ENCODE measurements at places on chromosomes 1 and 21.

- DNase-seq: no peak
Observed at GRCh38 chr1:48560116-48560515, 88.1 kb upstream of the SPATA6 start.

- DNase-seq: no peak
Observed at GRCh38 chr1:33381977-33382376, 48.9 kb downstream of the PHC2 start.

DNA sequence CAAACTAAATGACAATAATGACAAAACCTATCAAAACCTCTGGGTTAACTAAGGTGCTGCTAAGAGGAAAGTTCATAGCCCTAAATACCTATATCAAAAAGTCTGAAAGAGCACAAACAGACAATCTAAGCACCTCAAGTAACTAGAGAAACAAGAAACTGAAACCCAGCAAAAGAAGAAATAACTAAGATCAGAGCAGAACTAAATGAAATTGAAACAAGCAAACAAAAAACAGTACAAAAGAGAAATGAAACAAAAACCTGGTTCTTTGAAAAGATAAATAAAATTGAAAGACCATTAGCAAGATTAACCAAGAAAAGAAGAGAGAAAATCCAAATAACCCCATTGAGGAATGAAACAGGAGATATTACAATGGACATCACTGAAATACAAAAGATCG is 44.8 kb upstream of the KIAA0040 start:
- no peak for DNase-seq

DNA sequence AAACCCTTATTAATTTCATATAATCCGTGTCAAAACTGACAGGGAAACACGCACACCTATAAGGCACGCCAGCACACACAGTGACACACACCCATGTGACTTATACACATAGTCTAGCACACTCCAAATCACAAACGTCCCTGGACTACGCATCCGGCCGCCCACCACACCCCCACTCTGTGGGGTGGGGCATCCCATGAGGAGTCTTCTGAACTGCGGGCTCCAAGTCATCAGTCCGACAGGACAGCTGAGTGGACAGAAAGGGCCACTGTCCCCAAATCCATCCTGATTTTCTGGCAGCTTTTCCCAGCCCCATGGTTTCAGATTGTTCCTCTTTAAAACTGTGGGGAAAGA is 829 bp downstream of the PEA15 start:
- no peak for DNase-seq

- DNase-seq: no peak
Observed at GRCh38 chr1:156149374-156150332, 3.7 kb upstream of the SEMA4A start.

DNA sequence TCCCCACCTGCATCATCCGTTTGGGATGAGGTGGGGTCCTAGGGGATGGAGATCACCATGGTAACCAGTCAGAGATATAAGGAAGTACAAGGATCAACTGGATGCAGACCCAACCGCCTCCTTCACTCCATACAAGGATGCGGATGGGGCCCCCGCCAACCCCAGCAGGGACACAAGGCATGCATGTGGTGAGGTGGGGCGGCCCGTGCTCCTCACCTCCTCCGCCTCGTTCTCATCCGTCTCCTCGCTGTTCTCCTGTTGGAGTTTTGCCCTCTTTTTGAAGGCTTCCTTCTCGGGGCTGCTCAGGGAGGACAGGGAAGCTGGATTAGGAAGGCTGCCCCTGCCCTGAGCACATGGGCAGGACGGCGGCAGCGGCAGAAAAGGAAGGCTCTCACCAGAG is 23.8 kb downstream of the KIF21B start:
- no peak for DNase-seq

GRCh38 chr1:59052166-59052590 is 244.7 kb upstream of the FGGY start:
- DNase-seq: no peak

- no peak for DNase-seq
Observed at GRCh38 chr1:200512191-200512590, 102.4 kb upstream of the ZNF281 start.

GRCh38 chr1:161218301-161219077 is 3.4 kb downstream of the FCER1G start:
- no peak for DNase-seq

- DNase-seq: no peak
Observed at GRCh38 chr1:22328331-22329147, 123.1 kb upstream of the ZBTB40 start.

Measured in HL-60 (cell line).